ENCODE measurements at places on chromosomes 6 and 20.

DNA sequence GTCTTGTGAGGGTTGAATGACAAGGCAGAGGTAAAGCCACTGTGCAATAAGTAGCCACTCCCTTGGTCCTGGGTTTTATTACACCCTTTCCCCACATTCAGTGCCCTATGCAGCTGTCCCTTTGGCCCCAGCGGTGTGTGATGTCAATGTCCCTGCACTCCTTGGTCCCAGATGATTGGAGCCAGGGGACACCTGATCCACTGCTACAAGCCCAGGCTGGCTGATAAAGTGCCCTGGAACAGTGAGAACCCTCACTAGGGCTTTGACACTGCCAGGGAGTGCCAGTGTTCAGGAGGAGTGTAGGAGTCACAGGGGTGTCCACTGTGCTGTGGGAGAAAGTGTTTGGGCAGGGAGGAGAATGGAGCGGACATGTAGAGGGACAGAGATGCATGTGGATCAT is 30.4 kb downstream of the GABRR1 start:
- H3K27ac ChIP-seq, result no peak overlapping the region
- no peaks in the 10 kb centered on the region for H3K27me3 ChIP-seq
- DNase-seq, result no peak
- H3K4me3 ChIP-seq, result no peak overlapping the region
- H3K36me3 ChIP-seq, result no peaks in the 10 kb centered on the region

DNA sequence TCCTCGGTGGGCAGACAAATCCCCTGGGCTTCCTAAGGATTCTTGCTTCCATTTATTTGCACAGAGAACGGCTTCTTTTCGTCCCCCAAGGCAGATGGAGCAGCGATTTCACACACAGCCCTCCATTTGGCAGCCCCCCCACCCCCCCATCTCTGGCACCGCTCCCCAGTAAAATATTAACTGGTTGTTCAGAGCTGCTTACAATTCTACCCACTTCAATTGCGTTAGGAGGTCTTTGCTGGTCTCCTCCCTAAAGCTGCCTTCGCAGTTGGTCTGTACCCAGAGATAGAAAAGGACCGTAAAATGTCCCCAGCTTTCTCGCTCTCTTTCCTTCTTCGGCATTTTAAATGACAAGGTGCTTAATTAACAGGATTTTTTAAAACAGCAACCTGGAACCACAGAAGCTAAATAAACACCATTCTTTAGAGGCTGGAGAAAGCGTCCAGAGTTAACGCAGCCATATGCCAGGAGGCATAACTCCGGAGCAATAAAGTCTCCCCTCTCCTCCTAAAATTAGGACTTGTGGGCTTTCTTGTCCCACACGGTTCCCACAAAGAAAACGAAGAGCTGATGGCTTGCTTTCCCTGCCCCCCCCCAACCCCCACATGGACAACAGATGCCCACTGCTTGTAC is 1.7 kb upstream of the ZMYND8 start:
- peak overlapping the region; percentile 7 for H3K4me3 ChIP-seq
- H3K27me3 ChIP-seq, result no peaks in the 10 kb centered on the region
- DNase-seq, result no peak
- peaks cover 94% of the 10 kb centered on the region for H3K4me1 ChIP-seq
- peak overlapping the region; percentile 99 for H3K27ac ChIP-seq
- no peaks in the 10 kb centered on the region for H3K36me3 ChIP-seq

DNA sequence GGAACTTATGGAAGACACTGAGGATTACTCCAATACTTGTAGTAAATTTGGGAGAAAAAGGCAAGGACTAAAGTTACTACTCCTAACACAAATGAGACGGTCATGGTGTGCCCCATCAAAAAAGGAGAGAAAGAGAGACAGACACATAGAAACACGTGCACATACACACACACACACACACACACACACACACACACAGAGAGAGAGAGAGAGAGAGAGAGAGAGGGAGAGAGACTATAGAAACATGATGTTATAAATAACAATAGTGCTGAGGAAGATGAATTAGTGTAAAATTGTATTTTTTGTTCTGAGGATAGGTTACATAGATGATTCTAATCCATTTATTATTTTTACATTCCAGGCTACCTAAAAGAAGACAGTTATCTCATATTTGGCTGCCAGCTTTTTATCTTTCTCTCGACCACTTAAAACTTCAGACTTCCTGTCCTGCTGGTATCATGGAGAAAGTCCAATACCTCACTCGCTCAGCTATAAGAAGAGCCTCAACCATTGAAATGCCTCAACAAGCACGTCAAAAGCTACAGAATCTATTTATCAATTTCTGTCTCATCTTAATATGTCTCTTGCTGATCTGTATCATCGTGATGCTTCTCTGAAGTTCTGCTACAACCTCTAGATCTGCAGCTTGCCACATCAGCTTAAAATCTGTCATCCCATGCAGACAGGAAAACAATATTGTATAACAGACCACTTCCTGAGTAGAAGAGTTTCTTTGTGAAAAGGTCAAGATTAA is 10.5 kb downstream of the PLN start:
- H3K27me3 ChIP-seq, result no peaks in the 10 kb centered on the region
- H3K36me3 ChIP-seq, result peaks cover 8% of the 10 kb centered on the region
- no peak overlapping the region for H3K27ac ChIP-seq
- DNase-seq, result no peak
- peaks cover 27% of the 10 kb centered on the region for H3K4me1 ChIP-seq

GRCh38 chr6:37804586-37804985 is 14.9 kb upstream of the ZFAND3 start:
- H3K36me3 ChIP-seq, result no peaks in the 10 kb centered on the region
- H3K27me3 ChIP-seq, result no peaks in the 10 kb centered on the region
- H3K27ac ChIP-seq, result no peak overlapping the region
- H3K4me1 ChIP-seq, result no peaks in the 10 kb centered on the region

GRCh38 chr20:50646483-50646996 is 44.8 kb downstream of the RIPOR3 start:
- peaks cover 18% of the 10 kb centered on the region for H3K4me1 ChIP-seq
- no peaks in the 10 kb centered on the region for H3K27me3 ChIP-seq
- H3K4me3 ChIP-seq, result no peak overlapping the region
- H3K36me3 ChIP-seq, result no peaks in the 10 kb centered on the region
- DNase-seq, result no peak

Measured in stomach (tissue), 19 donors.